Stimulated activated CD4-positive, alpha-beta T cell treated with anti-CD3 and anti-CD28 coated beads, Interleukin-15, amount 100 ng/mL, for 1 hour (primary cell): ENCODE measurements at places on chromosomes 7 and 10.

- DNase-seq: no peak
Observed at GRCh38 chr7:96654630-96655188, 54.9 kb downstream of the SEM1 start.

GRCh38 chr10:129545261-129545660, 78.2 kb downstream of the MGMT start:
- no peak for DNase-seq

DNA sequence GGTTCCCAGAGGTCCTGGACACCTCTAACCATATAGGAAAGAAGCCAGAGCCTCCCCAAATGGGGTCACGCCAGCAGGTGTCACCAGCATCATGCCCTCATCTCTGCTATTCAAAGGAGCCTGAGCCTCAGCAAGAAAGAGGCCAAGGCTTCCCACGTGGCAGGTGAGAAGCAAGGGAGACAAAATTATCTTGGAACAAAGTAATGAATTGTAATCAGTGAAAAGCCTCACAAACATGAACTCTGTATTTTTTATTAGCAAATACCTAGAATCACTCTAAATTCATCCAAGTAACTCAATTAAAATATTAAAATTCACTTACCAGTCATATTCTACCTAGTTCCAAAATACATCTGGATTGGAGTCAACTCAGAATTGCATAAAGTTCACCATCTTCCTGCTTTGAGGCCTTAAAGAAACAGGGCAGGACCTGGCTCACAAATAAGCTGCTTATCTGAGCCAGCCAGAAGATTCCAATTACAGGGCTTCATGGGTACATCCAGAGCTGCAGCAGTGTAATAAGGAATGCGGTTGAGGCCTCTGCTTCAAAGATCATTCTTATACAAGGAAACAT, 68.7 kb downstream of the SGMS1 start:
- no peak for DNase-seq

DNA sequence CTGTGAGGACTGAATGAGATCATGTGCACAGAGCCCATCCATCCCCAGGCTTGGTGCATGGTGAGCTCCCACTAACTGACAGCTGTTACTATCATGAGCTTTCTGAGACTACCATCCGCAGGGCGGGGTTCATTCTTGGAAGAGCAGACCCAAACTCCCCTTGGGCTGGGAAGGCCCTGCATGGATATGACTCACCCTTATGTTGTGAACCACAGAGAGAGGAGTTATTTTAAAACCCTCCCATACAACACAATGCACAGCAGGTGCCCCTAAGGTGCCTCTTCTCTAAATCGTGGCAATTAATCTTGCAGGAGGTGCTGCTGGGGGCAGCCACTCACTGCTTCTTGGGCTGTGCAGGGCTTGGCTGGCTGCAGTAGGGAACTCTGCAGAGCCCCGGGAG, 219.1 kb downstream of the GFRA1 start:
- no peak for DNase-seq

- DNase-seq: no peak
Observed at GRCh38 chr7:105911961-105912575, 35.7 kb upstream of the ATXN7L1 start.
